Activated CD8-positive, alpha-beta memory T cell treated with anti-CD3 and anti-CD28 coated beads, Interleukin-2, amount 10 ng/mL, durations not matched to agents 7 days and 5 days (primary cell): ENCODE measurements at places on chromosomes 11 and 22. TPM values are rescaled to one million over a fixed set of nuclear protein-coding genes. Genes with fewer than 3 reads are reported as not detected.

Gene TRIM48
- not detected for total RNA-seq

Gene RBFOX2
- 0.99 TPM for total RNA-seq

Gene RNH1
- total RNA-seq: 98.4 TPM

Gene SCUBE2
- not detected for total RNA-seq

Gene FGF19
- total RNA-seq: not detected

Gene CCDC88B
- total RNA-seq: 164 TPM

Gene OTUB1
- total RNA-seq: 97.6 TPM

DNA sequence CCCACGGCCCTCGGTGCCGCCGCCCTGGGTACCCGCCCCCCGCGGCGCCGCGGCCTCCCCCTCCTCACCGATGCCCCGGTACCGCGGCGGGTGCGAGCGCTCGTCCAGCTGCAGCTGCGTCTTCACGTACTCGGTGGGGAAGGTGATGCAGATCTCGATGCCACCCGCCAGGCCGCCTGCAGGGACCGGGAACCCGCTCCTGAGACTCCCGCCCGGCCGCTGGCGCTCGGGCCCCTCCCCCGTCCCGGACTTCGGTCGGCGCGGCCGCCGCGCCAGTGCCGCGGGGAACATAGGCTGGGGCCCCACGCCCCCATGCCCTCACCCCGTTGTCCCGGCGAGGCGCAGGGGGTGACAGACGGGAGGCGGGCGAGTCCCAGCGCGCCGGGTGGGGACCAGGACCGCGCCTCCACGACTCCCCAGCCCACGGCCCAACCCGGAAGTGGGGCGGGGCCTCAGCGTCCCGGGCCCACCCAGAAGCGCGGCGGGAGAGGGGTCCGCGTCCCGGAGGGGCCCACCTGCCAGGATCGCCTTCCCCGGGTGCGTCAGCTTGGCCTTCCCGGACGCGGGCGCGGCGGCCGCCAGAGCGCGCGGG, 375 bp downstream of the SLC25A1 start:
- peak; percentile 67 for DNase-seq

- DNase-seq: no peak
Measured at GRCh38 chr11:120540744-120541465, 29.4 kb downstream of the GRIK4 start.

GRCh38 chr11:61080526-61080925, 21.8 kb upstream of the CD5 start:
- peak; percentile 79 for DNase-seq

DNA sequence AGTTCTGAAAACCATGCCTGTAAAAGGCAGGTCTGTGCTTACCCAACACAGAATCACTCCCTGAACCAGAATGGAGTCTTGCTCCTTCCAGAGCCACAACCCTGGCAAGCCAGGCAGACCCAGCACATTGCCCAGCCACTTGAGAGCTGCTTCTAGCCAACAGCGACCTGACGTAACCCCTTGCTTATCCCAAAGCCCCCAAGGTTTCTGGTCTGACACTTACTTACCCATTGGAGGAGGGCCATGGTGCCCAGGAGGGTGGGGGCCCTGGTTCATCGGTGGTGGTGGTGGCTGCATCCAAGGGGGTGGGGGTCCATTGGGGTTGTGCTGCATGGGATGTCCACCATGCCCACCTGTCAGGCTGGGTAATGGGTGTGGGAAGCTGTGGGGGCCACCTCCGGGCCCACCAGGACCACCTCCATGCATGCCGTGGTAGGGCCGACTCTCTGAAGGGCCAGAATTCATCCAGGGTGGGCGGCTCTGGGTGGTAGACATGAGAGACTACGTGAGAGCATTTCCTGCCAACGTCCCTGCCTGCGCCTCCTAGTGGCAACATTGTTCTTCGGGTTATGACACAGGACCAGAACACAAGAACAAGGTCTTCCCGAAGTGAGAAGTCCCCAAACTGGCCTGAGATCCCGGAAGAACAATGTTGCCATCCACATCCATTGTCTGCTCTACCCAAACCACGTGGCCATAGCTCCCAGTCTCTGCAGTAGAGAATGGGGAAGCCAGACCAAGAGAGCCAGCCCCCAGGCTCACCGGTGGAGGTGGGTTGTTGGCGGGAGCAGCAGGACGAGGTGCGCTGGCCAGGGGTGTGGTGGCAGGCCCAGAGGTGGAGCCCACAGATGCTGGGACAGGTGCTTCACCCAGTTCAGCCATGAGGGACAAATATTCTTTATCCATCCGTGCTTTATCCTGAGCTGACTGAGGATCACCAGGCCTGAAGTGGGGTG, 7.8 kb upstream of the PYGM start:
- peak; percentile 90 for DNase-seq

- no peak for DNase-seq
Measured at GRCh38 chr11:111665777-111666176, 63.5 kb downstream of the SIK2 start.

DNA sequence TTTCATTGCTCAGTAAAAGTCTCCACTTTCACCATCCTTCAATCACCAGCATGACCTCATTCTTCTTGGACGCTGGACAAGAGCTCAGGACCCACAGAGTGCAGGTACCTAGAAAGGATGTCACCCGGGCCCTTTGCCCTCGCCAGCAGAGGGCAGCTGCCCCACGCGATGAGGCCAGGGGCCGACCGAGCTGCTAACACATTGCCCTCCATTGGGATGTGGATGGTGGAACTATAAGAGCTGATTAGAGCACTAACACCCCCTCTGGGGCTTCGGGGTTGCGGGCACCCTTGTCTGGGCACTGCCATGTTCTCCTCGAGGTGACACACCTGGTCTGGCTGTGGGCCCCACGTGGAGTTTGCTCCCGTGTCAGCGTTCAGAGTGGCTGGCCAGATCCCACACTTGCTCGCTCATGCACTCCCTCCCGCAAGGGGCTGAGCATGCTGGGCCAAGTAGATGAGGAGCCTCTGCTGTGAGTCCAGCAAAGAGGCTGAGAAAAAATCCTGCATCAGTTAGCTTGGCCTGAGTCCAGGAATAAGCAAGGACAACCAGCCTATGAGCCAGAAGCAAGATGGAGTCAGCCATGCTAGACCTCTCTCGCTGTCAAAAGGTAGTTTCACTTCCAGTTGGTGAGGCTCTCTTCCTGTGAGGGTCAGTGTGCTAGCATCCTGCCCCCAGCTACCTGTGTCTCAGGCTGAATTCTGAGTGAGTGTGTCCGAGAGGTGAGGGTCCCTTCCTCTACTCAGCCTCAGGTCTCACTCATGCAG, 9.8 kb downstream of the KRTAP5-6 start:
- DNase-seq: peak; percentile 48

- DNase-seq: no peak
Measured at GRCh38 chr22:23657727-23658126, 25.6 kb upstream of the DRICH1 start.

DNA sequence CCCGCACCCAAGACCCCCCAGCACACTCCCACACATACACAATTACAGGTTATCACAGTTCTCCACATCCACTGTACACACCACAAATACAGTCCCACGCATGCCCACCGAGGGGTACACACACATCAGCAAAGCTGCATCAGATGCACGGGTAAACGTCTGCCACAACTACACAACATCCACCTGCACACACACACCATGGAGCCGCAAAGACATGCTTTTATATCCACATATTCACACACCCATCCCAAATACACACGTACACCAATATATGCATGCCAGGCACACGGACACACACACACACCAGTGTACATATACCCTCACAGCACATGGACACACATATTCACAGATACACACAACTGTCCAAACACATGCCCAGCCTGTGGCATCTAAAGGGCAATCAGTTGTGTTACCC, 5.4 kb upstream of the KCNJ4 start:
- no peak for DNase-seq

DNA sequence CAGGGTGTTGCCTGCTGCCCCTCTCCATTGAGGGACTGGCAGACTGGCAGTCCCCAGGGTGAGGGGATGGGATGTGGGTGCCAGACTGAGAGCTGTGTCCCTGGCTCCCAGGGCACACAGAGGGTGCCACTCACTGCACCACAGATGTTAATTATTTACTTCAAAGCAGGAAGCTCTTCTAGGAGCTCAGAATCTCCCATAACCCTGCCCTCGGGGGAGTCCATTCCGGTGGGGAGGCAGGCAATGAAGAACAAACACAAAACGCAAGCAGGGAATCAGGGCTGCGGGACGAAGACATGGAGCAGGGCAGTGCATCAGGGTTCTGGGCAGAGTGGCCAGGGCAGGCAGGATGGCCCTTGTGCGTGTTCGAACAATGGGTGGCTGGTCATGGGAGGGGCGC, 24.4 kb upstream of the FLRT1 start:
- DNase-seq: no peak

DNA sequence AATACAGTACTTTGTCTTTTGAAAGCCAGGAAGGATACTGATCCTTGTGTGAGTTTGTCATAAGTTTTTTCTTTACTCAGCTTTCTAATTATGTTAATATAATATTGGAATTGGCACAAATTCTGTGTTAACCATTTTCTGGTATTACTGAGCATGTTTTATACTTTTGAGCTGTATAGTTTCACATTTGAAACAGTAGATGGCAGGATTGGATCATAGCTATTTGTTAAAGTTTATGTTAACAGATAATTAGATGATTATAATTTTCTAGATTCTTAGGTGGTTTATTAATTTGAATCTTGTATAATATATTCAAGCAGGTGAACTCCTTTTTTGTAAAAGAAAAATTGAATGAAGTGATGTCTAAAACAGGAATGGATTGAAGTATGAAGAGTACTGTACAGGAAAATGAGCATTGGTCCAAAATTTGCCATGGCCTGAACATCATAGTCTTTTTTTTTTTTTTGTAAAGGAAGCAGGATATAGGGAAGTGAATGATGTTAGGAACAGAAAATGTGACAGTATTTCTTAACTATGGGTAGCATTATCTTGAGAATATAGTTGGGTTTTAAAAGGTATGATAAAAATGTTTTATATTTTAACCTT, 102.0 kb downstream of the CYP2R1 start:
- DNase-seq: no peak

DNA sequence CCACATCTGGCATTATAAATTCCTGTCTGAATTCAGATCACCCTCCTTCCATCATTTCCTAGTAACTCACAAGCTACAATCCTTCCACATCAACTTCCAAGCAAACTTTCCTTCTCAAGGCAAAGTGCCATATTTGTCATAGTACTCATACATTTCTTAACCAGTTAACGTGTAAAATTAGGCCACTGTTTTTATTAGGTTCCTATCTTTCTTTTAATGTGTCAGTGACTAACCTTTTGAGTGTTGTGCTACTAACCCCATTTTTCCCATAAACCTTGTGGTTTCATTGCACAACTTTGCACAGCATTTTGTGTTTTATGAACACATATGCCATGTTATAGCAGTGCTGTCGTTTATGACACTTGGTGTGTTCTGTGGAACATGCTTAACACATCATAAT, 90.1 kb downstream of the KIF18A start:
- DNase-seq: no peak
